ENCODE measurements at places on chromosomes 3 and 15.
A peak's percentile ranks its signal among the peaks of the same experiment; 100 is the strongest.

- peak; percentile 67 for DNase-seq
Measured at GRCh38 chr3:99842826-99843589, 25.3 kb downstream of the CMSS1 start.

DNA sequence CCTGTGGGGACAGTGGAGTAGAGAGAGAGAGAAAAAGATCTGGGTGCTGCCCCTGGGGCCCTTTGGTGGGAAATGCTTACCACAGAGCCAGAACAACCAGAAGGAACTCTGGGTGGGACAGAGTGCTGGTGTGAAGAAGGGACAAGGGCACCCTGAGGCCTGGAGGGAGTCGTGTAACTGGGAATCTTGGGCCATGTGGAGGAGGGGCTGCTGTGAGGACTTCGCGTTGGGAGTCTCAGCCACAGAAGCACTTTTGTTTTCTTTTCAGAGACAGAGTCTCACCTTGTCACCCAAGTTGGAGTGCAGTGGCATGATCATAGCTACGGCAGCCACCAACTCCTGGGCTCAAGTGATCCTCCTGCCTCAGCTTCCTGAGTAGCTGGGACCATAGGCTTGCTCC is 24.3 kb downstream of the XYLB start:
- no peak for DNase-seq

- no peak for DNase-seq
Measured at GRCh38 chr3:17430582-17430981, 311.8 kb downstream of the TBC1D5 start.

- no peak for DNase-seq
Measured at GRCh38 chr15:58453931-58454793, 22.4 kb downstream of the LIPC start.

GRCh38 chr3:112647122-112647521 is 6.2 kb upstream of the CCDC80 start:
- peak; percentile 97 for DNase-seq

DNA sequence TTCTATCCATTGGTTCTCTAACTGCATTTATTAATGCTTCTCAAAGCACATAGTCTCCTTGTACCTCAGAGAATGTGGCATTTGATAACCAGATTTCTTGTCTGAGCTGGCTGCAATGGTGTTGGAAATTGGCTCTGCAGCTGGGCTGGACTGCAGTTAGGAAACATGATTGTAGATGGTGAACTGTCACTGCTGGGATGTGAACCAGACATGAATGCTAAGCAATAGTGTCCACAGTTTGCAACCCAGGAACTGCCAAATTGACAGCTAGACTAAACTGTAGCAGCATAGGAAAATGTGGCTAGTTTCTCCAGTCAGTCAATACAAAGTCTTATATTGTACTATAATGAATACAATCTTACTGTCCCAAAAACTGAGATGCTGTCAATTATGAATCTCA is 656.6 kb upstream of the GOLIM4 start:
- no peak for DNase-seq

- no peak for DNase-seq
Measured at GRCh38 chr3:134576426-134576825, 74.4 kb downstream of the KY start.

DNA sequence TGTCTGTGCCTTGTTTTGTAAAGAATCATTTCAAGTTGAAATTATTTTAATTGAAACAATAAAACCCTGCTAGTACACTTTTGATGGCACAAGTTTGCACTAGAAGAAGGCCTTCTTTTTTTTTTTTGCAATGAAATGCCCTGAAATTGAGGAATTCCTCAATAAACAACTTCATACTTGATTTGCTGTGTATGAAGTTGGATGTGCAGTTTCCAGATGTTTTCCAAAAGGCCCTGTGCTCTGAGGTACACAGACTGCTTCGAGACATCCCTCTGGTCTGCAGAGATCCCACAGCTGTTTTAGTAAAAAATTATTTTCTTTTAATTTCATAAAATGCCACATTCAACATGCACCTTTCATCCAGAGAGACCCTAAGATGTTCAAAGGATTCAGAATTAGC is 48.9 kb downstream of the HES1 start:
- DNase-seq, result no peak

DNA sequence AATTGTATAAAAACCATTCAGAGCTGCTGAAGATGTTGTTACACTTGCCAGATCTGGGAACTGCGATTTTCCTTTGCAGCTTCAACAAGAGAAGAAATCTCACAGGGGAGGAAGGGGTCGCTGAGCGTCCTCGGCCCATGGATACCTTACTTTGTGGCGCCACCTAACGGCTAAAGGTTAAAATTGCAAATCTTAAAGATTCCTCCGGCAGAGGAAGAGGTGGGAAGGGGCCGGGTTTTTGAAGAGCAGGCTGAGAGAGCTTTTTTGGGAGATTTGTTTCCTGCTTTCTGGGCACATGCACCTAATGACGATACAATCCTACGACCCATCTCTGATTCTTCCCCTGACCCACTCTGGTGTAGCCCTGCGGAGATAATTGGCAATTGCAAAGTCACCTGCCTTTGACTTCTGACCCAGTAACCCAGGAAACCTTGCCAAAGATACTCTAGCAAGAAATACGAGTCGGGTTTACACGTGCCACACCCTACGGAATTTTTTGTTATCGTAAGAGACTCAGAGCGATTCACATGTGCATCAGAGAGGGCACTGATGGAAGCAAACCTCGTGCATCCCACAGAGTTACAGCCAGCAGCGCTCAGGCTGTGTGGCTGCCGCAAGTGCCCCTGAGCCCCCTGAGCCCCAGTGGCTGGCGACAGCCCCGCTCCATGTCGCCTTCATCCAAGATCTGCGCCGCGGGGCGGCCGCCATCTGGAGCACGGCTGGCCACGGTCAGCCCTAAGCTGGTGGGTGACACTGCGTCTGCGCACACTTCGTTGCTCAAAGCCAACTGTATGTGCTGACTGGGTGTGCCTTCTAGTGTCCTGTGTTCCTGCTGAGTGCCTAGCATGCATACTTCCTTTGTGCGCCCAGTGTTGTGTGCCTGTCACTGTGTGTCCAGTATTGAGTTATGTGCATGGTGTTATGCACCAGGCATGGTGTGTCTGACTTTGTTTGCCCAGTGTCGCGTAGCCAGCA is 55.2 kb upstream of the CHRNA7 start:
- DNase-seq, result peak; percentile 41

DNA sequence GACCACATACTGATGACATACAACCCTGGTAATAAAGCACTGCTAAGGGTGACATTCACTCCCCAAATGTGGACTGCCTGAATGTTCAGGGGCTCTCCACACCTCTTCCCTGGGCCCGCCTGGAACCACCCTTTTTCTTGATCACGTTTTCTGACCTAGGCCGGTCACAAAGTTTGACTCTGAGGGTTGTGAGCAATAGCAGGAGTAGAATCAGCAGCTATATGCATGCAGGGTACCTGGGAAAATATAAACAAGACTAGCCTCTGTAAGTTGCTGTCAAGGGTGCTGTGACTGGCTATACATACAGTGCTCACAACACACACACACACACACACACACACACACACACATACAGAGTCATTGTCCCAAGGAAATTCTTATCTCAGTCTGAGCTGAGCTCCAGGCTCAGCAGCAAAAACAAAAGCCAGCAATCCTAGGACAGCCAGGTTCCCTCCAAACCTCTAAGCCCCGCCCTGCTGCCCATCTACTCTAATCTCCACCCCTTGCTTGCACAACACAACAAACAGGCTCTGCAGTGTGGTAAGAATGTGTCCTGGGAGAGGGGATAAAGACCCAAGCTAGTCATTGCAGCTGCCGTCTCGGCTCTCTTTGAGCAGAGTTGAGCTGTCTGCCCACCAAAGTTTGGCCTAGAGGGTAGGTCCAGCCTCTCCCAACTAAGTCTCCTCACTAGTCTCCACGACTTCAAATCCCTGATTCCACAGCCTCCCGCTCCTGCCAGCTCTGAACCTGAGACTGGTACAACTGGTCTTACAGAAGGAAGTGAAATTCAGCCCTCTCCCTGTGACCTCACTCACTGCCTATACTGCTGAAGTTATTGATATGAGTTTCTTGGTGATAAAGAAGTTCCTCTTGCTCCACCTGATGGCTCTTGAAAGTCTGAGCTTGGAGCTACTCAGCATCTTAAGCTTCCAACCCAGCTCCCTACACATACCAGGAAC is 2.2 kb downstream of the BMF start:
- DNase-seq, result no peak

DNA sequence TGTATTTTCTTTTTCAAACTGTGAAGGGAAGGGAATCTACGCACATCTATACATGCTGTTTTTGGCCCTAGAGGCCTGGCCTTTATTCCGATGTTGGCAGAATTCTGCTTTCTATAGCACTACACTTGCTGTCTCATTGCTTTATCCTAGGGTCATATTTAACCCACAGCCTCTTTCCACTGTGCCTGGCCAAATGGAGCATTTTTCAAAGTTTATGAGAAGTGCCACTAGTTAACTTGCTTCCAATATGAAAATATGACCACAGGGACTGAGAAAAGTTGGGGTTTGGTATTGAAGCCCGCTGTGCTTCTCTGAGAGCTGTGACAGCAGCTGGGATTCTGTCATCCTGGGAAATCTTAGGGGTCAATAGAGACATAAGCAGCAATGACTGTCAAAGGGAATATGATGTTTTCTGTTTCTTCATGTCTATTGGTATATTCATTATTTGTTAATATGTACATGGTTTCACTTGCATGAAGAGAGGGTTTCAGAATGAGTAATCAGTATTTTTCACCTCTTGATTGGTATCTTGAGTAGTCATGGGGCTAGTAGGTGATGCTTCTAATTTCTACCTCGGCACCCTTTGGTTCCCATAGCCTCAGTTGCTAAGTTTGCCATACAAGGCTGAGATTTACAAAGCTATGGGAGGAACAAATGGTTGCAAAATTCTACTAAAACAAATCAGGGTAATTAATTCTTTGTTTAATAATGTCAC is 275.8 kb upstream of the RBMS3 start:
- DNase-seq, result no peak

GRCh38 chr15:68739390-68740080 is 81.2 kb downstream of the ANP32A start:
- DNase-seq, result no peak

DNA sequence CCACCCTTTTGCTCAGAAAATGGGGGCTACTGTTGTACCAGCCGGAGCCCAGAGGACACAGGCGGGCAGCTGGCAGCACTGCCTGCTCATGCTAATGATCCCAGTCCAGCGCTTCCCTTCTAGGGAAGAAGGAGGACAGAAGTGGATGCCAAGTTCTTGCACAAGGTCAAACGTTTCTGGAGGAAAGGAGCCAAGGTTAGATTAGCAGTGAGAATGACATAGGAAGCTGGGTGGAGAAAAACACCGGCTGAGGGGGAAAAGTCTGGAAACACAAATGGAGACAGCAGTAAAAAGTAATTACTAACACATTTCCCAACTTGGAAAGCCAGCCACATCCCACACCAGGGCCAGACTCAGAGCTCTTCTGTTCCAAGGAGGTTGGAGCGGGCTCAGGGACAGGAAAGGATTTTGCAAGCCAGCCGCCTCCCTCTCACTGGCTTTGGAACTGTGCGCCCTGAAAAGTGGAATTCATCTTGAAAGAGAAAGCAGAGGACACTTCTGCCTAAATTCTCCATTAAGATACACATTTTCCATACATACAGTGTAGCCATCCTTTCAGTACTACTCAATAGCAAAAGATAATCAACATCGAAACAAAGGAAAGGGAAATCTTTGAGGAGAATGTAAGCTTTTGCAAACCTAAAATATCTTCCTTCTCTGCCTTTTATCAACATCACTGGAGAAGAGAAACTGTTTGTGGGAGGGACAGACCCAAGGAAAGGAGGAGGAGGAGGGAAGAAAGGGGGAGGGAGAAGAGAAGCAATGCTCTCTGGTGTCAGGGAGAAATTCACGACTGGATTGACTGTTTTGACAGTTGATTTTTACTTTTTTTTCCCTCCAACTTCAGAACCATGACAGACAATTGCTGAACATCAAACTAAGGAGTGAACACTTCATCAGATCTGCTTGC is 133.6 kb downstream of the CD47 start:
- DNase-seq, result peak; percentile 88

GRCh38 chr15:56964182-56964581 is 45.7 kb downstream of the TCF12 start:
- peak; percentile 34 for DNase-seq

DNA sequence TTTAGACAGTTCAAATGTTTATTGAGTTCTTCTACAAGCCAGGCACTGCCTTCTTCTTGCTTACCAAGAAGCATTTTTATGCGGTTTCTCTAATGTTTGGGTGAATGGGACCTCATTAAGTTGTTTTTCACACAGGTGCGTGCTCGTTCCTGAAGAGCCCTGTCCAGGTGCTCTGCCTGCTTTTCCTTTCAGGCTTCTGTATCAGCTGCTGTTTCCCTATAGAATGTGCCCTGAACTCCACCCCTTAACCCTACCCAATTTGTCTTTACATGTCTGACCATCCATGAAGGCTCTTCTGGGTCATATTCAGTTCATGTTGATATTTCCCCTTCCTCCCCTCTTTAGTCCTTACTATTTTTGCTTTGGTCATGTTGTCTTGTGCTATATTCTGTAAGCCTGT is 22.4 kb upstream of the GOLGA6L10 start:
- DNase-seq, result no peak

DNA sequence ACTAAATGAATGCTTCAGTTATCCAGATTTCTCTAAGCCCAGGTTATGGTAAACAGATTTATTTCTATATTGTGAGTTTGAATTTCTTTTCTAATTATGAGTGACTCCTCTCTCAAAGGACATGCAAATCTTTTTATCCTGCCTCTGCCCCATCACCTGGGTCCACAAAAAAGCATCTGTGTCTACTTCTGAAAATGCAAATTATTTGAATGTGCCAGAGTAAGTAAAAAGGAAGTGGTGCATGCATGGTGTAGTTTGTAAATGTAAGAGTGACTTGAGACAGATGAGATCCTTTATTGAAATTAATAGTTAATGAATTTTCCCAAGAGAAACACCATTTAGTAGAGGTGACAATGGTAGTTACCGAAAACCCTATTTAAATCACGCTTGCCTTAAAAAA is 26.9 kb downstream of the MCTP2 start:
- no peak for DNase-seq

GRCh38 chr15:78620527-78621421 is at the start of gene CHRNA3:
Gene CHRNA3, minus strand, starts transcription at chr15:78620996. Its CDS starts 202 bp downstream, at chr15:78620794.
- no peak for DNase-seq

GRCh38 chr3:8621872-8622271 is 22.7 kb downstream of the SSUH2 start:
- peak; percentile 91 for DNase-seq

Data from fibroblast of upper back skin (primary cell).